Stimulated activated CD4-positive, alpha-beta T cell treated with anti-CD3 and anti-CD28 coated beads, Interleukin-1b, Interleukin-23, amount 100 ng/mL, for 4 hours (primary cell): ENCODE measurements at places on chromosomes 11 and 22.
A peak's percentile ranks its signal among the peaks of the same experiment; 100 is the strongest.

DNA sequence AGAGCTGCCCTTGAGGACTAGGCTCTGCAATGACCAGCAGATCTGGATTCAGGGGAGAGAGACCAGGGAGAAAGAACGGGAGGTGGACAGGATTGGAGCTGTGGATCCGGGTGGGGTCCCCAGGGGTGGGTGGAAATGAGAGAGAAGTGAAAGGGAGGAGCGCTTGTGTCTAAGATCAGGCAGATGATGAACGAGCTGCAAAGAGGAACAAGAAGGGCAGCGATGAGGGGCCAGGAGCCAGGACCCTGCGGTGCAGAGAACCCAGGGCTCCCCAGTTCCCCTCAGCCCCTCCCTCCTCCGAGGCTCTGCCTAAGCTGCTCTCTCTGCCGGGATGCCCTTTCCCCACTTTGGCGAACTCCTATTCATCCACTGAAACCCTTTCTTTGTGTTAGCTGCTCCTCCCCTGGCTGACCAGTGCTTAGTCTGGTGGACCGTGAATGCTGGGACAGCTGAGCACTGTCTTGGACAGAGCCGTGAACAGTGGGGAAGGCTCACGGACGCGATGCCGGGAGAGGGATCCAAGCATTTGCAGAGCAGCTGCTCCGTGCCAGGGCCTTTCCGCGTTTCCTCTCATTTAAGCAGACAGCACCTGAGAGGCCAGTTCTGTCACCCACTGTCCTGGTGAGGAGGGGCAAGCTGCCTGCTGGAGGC, 35.9 kb downstream of the SHISAL1 start:
- no peak for DNase-seq

- no peak for DNase-seq
These were observed 17.4 kb downstream of the LRRC32 start for GRCh38 chr11:76653012-76653673.

- peak; percentile 29 for DNase-seq
These were observed 840 bp downstream of the GRAMD1B start for GRCh38 chr11:123430721-123431497.

- DNase-seq, result no peak
These were observed 545.4 kb downstream of the TBC1D22A start for GRCh38 chr22:47307822-47308221.

GRCh38 chr11:71537537-71537936, 288 bp upstream of the KRTAP5-8 start:
- DNase-seq, result no peak

DNA sequence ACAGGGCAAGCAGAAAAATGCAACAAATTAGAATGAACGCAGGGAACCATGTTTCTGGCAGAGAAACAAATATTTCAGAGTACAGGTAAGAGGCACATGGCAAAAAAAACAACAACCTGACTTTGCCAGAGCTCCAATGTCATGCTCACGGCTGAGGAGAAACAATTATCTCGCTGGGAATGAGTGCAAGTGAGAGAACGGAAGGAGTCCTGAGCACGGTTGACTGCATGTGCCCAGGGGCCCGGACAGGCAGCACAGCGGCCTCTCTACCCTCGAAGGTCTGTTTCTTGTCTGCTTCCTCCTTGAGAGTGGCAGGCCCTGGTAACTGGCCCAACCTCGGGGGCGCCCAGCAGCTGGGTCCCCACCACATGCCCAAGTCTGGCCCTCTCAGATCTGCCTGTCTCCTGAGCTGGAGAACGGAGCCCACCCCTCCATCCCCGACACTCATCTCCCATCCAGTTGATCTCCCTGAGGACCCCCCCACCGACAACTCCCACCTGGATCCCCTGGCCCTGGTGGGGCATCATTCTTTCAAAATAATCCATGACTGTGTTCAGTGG, 24.6 kb upstream of the RTN4R start:
- no peak for DNase-seq

DNA sequence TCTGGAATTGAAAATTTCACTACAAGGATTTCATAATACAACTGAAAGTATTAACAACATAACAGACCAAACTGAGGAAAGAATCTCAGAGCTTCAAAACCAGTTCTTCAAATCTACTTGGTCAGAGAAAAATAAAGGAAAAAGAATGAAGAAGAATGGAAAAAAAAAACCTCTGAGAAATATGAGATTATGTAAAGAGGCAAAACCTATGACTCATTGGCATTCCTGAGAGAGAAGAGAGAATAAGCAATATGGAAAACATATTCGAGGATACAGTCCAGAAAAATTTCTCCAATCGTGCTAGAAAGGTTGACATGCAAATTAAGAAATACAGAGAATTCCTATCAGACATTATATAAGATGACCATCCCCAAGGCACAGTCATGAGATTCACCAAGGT, 23.4 kb upstream of the GPR83 start:
- no peak for DNase-seq
